ENCODE measurements at places on chromosomes 5 and 9.

GRCh38 chr9:114616684-114617520, 5.8 kb downstream of the TMEM268 start:
- DNase-seq, result no peak

GRCh38 chr5:56273376-56273955, 40.3 kb upstream of the ANKRD55 start:
- DNase-seq, result no peak

- DNase-seq, result no peak
Observed at GRCh38 chr9:27715651-27716050, 142.4 kb upstream of the C9orf72 start.

DNA sequence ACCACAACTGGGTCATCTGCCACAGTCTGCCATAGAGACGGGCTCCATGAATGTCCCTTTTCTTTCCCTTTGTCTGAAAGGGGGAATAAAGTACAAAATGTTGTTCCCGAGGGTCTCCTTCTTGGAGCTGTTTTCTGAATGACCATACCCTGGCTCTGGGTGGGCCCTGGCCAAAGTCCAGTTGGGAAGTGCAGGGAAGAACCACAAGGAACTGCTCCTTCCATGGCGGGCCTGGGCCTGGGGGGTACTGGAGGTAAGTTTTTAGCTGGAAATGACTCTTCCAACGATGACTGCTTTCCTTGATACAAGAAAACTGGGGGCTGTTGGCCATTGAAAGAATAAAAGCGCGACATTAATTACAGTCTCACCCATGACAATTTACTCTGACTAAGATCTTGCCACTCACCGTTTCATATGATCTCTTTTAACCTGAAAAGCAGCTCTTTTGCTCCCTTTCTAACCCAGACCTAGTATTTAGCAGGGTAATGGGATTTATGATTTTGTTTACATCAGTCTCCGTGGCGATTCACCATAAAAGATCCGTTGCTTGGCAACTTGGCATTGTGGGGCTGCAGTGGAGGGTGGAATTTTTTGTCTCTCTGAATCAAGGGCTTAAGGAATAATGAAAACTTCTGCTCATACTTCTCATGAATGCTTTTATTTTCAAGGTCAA, 89.2 kb upstream of the PTCH1 start:
- DNase-seq, result peak; percentile 26

DNA sequence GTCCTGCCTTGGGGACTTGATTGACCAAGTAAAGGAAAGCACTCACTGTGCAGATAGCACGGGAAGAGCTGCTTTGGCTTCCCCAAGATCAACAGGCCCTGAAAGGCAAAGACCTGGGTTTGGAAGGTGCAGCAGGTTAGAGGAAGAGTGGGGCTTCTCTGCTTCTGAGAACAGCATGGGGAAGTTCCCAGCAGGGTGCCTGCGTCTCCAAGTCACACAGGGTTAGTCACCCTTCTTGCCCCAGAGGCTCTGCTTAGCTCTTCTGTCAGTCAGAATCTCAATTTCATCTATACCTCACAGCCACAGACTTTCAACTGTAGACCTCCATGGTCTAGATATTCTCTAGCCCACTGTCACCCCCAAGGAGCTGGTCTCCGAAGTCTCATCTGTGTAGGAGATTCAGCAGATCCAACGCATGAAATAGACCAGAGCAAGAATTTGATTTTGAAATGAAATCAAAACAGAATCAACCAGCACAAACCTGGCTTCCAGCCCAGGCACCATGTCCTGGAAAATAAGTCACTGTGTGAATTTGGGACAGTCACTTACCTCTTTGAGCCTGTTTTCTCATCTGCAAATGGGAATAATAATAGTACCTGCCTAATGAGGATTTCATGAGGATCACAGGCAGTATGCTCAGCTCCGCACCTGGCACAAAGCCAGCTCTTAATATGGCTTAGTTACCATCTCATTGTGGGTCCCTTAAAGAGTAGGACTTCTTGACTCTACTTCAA, 64.0 kb downstream of the SFXN1 start:
- DNase-seq, result no peak

DNA sequence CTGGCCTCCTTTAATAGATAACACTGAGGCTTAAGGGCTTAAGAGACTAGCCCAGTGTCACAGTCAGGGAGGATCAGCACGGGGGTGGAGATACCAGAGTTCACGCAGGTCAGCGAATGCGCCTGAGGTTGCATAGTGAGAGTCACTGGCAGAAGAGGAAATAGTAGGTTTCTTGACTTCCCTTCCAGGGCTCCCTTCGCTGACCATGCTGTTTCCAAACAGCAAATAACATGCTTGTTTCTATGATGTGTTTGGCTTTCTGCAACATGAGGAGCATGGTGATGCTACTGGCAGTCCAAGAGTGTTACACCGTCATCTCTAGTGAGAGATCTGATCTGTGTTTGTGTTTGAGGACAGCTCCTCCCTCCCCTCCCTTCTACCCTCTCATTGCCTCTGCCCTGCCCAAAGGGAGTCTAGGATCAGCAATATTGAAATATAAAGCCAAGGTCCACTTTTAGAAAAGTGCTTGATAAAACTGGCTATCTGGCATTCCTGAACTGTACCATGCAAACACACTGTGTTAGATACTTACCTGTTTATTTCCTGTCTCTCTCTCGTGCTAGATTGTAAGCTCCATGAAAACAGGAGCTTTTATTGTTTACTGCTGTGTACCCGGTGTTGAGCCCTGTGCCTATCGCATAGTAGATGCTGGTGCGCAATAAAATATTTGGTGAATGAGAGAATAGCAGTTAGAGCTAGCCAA, 12.3 kb downstream of the TLE4 start:
- no peak for DNase-seq

- DNase-seq, result peak; percentile 37
Observed at GRCh38 chr5:153480401-153480800, 10.1 kb upstream of the GRIA1 start.

DNA sequence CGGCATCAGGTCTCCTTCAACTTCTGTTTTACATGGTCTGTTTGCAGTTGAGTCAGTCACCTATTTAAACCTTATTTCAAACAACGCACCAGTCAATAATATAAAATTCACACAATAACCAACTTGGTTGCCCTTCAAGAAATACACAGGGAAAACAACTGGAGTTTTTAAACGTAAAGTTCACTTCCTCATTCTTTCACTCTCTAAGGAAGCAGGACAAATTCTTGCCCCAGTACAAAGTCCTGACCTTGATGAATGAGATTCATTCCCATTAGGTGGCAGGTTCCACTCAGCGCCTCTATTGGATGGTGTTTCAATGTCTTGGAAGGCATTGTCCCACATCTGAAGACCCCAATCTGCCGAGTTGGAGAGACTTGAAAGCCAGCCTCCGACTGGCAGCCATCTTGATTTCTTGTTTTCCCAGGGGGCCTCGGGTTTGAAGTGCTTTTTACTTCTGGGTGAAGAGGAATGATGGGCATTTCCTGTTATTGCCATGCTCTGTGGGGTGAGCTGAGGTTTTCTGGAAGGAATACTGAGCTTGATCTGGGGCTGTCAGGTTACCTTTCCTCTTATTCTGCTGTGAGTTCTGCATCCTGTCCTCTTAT, 105.0 kb downstream of the ACER2 start:
- DNase-seq, result peak; percentile 4

GRCh38 chr9:112193572-112194288, 18.6 kb upstream of the SUSD1 start:
- no peak for DNase-seq

- DNase-seq, result no peak
Observed at GRCh38 chr5:39323542-39323941, 40.8 kb downstream of the C9 start.

- peak; percentile 34 for DNase-seq
Observed at GRCh38 chr5:8491254-8491653, 622.3 kb downstream of the MTRR start.

- DNase-seq, result no peak
Observed at GRCh38 chr5:122730456-122730855, 44.4 kb upstream of the SNX2 start.

GRCh38 chr9:75754080-75754479, 136.4 kb upstream of the PCSK5 start:
- no peak for DNase-seq

DNA sequence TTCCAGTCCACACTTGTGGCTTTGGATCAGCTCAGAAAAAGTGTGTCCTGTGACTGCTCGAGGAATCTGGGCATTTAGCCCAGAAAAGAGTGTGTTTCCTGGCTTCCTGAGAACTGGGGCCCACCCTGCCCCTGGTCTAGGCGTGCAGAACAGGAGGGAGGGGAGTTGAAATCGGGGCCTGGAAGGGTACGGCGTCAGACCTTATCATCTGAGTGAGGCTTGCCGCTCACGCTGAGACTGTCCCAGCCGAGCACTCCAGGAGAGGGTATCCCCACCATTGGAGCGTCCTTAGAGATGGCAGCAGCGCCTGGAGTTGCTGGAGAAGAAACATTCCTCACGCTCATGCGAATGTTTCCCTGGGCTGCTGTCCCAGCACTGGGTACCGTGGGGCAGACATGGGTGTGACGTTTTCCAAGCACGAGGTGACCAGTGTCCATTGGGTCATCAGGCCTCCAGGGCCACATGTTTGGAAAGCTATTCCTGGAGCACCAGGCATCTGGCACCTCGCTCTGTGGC, 22.5 kb downstream of the NEK6 start:
- peak; percentile 86 for DNase-seq

GRCh38 chr5:71811779-71812178, 92.7 kb downstream of the CARTPT start:
- DNase-seq, result no peak

DNA sequence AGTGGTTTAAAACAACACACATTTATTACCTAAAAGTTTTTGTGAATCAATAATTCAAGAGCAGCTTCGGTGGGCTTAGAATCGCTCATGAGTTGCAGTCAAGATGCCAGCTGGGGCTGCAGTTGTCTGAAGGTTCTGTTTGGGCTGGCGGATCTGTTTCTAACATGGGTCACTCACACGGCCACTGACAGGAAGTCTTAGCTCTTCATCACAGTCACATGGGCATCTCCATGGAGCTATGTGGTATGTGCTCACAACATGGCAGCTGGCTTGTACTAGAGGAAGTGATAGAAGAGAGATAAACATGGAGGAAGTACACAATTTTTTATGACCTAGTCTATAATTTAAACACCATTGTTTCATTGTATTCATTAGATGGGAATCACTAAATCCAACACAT, 11.2 kb downstream of the KLHL9 start:
- DNase-seq, result no peak

GRCh38 chr9:135147474-135147805, 60.0 kb downstream of the OLFM1 start:
- DNase-seq, result no peak

- DNase-seq, result no peak
Observed at GRCh38 chr5:105259581-105260217, 1697.1 kb upstream of the NUDT12 start.

- no peak for DNase-seq
Observed at GRCh38 chr5:128858995-128859394, 106.3 kb upstream of the SLC27A6 start.

DNA sequence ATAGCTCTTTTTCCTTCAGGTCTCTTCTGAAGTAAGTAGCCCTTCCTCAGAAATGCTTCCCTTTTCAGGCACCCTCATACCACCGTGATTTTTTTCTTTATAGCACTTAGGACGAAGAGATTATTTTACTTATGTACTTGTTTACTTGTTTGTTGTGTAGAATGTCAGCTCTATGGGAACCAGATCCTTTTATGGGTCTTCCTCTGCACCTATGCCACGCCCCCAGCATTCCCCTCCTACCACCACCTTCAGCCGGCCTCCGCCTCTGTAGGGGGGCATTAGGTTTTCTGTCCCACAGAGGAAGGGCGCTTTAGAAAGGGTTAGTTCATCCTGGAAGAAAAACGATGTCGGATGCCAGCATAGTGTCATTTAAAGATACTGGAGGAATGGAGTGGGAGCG, 1.8 kb downstream of the CDKN2B-AS1 start:
- no peak for DNase-seq

- peak; percentile 66 for DNase-seq
Observed at GRCh38 chr5:15993334-15993733, 186.3 kb downstream of the MARCHF11 start.

DNA sequence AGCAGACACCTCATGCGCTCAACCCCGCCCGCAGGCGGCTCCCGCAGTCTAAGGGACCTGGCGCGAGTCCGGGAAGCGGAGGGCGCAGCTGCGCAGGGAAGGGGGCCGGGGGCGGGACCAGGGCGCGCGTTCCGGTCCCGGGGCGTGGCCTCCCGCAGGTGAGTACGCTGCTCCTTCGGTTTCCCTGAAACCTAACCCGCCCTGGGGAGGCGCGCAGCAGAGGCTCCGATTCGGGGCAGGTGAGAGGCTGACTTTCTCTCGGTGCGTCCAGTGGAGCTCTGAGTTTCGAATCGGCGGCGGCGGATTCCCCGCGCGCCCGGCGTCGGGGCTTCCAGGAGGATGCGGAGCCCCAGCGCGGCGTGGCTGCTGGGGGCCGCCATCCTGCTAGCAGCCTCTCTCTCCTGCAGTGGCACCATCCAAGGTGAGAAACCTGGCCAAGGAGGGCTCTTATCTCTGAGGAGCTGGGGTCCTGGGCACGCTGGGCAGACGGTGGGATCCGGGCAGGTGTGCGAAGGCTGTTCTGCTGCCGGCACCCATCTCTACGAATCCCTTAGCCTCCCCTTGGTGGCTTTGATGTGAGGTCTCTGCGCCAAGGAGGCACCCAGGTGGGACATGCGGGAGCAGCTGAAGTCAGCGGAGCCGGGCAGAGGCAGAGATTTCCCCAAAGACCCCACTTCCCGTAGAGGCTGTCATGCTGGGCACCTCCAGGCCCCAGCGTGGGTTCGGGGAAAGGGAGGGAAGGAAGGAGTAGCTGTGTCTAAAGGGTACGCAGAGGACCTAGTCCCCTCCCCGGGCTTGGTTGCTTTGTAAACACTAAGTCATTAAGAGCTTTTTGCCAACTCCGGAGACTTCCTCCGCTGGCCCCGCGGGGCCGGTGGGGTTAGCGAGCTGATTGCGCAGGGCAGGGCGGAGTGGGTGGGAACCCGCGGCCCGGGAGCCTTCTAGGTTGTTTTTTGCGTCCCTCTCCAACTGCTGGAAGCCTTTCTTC, at the start of gene F2RL1:
F2RL1 (plus strand) TSS at position 187 of the 988 bp plus-strand sequence; CDS start at position 340, 153 bp downstream.
- peak; percentile 70 for DNase-seq

GRCh38 chr5:133272345-133272744, 220.5 kb downstream of the HSPA4 start:
- DNase-seq, result no peak

- DNase-seq, result no peak
Observed at GRCh38 chr9:38313421-38313820, 79.1 kb upstream of the ALDH1B1 start.

DNA sequence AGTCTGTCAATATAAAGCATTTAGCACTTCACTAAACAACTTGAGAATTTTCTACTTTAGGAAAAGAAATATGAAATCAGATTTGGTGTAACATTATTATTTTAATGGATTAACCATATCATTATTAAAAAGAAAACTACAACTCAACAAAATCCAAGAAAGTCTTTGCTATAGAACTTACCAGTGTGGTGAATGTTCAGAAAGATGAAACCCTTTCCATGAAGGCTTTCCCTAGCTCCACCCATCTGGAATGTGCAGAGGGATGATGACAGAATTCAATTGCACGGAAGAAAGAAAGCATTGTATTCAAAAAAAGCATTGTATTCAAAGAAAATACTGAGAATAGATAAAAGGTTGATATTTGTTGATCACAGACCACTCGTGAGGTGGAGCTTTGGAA, 328.6 kb upstream of the NUDT12 start:
- no peak for DNase-seq

GRCh38 chr9:132849185-132849706, 28.8 kb downstream of the AK8 start:
- DNase-seq, result no peak
